ENCODE measurements at places on chromosomes 3 and 15.

GRCh38 chr3:136974670-136975069, 16.9 kb downstream of the IL20RB start:
- DNase-seq: no peak

DNA sequence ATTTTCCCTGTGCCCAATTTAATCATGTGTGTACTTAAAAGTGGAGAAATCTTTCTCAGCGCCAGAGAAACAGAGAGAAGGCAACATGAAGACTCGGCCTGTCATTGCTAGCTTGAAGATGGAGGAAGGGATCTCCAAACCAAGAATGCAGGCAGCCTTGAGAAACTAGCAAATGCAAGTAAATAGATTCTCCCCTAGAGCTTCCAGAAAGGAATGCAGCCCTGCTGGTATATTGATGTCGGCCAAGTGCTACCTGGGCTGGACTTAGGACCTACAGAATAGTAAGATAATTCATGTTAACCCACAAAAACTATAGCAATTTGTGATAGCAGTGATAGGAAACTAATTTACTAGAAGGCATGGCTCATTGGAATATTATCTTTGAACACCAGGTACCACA, 150.9 kb upstream of the ABI3BP start:
- no peak for DNase-seq

DNA sequence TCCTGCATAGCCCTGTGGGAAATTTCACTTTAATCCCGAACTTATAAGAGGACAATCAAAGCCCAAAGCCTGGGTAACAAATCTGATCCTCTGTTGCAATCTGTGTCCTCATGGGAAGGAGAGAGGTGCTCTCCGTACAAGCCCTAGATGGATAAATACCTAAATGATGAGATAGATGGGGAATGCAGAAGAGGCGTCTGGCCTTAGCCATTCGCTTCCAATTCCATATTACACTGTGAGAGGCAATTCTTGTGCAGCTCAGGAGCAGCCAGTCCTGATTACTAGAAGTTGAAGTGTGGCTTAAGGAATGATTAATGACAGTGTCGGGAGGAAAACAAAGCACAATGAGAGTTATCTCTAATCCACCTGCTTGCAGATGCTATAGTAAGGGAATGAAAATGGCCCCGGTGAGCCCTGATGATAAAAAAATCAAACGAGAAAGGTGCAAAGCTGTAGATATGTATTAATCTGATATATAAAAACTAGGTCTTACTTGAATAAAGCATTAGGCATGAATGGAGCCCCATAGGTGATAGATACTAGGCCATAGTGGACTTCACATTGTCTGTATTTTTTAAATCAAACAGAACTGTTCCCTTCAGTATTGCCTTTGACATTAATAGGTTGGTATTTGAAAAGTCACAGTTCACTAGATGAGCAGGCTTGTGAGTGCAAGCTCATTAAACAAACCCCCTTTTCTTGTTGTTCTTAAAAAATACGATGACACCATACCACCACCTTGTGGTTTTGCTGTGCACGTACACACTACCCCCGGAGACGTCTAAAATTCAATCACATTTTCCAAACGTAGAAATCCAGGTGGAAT, 54.2 kb upstream of the TMCO5A start:
- peak; percentile 49 for DNase-seq

DNA sequence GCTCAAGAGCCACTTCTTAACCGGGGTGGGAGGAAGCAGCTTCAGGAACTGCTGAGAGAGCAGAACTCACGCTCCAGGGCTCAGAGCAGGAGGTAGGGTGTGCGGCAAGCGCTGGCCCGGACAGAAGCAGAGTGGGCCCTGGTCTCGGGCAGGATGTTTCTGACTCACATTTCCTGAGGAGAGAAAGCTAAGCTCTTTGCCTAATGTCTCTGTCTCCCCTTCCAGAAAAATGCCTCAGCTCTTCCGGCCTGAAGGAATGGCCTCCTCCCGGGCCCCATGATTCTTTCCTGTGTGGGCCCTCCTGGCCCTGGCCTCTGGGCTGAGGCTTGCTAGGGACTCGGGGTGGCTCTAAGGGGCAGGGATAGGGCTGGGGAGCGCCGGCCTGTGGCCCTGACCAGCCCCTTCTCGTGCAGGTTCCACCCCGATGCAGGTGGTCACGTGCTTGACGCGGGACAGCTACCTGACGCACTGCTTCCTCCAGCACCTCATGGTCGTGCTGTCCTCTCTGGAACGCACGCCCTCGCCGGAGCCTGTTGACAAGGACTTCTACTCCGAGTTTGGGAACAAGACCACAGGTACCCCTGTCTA, 4.1 kb upstream of the STAB1 start:
- DNase-seq: no peak

GRCh38 chr3:65732051-65732935, 306.4 kb downstream of the MAGI1 start:
- peak; percentile 65 for DNase-seq

- no peak for DNase-seq
These were observed 521.2 kb upstream of the GOLIM4 start for GRCh38 chr3:168616915-168617314.

GRCh38 chr3:19002606-19003005, 145.7 kb upstream of the KCNH8 start:
- DNase-seq: no peak

DNA sequence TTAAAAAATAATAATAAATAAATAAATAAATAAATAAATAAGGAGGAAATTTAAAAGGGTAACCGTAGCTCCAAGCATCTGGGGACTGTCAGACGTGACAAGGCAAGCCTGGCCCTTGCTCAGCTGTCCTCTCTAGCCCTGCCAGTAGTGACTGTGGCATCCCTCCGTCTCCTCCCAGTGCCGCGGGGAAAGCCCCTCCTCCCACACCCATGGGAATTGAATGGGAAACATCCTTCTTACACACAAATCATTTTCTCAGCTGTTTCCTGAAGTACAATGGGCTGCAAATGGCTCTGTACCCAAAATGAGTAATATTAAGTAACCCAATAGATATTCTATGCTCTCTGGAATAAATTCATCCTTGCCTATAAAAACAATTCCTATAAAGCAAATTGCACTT, 101.6 kb upstream of the RAD18 start:
- DNase-seq: no peak

DNA sequence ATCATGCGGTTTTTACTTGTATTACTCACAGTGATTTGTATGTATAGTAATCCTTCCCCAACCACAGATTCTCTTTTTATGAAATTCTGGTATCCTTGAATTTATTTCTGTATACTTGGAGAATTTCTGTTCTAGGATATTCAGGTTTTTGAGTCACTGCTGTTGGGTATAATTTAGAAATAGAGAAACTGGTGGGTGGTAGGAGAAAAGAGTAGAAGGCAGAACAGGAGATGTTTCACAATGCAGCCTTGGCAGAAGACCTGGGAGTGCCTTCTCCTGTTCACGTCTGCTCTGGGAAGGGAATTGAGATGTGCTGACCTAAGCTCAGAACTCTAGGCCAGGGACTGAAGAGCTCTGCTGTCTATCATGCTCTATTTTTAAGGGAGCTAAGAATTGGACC, 193.6 kb downstream of the EPHB1 start:
- no peak for DNase-seq

GRCh38 chr15:78110096-78110495, 17.7 kb downstream of the SH2D7 start:
- DNase-seq: no peak

- no peak for DNase-seq
These were observed 269.5 kb upstream of the GBE1 start for GRCh38 chr3:82030916-82031315.

GRCh38 chr3:129834580-129834979, 58.9 kb downstream of the TMCC1 start:
- no peak for DNase-seq

DNA sequence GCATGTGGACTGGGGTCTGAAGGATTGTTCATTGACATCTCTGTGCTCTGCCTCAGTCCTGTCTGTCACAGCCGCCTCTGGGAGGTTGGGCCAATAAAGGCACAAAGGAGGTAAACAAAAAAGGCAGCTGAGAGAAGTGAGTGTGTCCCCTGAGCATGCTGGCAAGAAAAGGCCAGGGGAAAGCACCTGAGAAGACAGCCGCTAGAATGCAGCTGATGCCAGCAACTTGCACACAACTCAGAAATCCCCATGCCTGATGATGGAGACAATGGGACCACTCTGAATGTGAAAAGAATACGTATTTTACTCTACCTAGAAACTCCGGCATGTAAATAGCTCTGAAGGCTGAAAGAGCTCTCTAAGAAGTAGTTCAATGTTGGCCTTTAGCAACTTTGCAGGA, 118.7 kb downstream of the KCNH8 start:
- no peak for DNase-seq

- DNase-seq: no peak
These were observed 102.8 kb downstream of the LIPC start for GRCh38 chr15:58534556-58534955.

DNA sequence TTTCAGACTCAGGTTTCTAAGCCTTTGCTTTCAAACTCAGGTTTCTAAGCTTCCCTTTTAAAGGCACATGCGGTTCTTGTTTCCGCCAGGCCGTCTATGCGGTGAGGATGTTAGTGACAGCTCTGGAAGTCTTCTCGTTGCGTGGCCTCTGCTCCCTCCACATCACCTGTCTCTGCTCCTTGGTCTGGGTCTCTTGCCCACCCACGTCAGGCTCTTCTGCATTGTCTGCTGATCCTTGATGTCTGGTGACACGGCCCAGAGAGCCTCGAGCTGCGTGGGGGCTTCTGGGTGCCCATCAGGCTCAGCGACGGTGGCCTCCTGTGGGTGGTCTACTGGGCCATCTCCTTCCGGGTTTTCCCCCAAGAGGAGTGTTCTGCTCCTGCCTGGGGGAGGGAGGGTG, 30.5 kb downstream of the KLF13 start:
- peak; percentile 44 for DNase-seq

DNA sequence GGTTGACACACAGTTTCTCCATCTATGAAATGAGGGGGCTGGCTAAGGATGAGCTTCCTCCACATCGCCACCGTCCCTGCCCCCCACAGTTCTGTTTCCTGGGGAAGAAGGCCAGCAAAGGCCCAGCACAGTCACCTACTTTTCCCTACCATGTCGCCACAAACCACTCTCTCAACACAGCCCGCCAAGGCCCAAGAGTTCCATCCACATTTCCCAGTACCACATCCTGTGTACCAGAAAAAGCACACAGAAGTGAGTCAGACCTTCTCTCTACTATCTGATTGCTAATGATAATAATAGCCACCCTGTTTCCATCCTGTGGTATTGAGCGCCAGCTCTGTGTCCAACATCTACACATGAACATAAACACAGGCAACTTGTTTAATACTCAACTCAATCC, 30.3 kb upstream of the C15orf39 start:
- DNase-seq: no peak

DNA sequence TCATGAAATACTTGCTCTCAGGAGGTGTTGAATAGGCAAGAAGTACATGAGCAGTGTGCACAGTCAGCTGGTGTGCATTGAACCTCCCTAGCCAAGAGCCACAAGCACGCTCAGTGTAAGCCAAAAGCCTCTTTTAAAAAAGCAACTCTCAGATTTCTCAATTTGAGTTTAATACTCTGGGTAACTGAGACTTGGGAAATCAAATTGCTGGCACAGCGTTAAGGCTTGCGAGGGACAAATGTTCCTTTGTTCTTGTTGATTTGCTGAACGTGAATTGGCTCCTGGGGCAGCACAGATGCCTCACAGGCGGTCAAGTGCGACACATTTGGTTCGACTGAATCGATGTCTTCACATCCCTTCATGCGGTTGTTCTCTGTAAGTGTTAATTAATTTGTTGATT, at the start of gene FAM240A:
Gene FAM240A, plus strand, starts transcription at position 202 of the 400 bp plus-strand sequence. Its CDS starts 159 bp downstream, at position 361.
- DNase-seq: no peak

GRCh38 chr15:45332694-45333093, 45.6 kb downstream of the GATM start:
- DNase-seq: no peak

- no peak for DNase-seq
These were observed 560.0 kb upstream of the CFAP20DC start for GRCh38 chr3:59609657-59610348.

DNA sequence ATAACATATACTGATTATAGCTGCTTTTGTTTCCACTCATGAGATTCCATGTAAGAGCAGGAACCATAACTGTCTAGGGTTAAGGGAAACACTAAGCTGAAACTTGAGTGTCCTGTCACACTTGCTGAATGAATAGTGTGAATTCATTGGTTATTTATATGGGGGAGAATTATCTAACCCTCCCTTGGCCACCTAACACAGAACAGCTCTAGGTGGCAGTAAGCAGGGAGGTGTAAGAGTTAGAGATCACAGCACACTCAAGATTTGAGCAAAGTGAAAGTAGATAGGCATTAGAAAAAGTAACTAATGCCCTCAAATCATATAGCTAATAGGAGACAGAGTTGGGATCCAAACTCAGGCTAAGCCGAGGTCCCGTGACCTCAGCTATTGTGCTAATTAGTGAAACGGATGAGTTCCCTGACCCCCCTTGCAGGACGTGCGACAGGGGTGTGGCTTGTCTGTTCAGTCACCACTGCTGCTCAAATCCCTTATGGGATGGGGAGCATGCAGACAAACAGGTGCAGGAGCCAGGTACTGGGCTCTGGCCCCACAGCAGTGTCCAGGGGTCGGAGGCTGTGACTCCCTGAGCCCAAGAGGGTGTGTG, 27.7 kb upstream of the ANO10 start:
- DNase-seq: no peak

DNA sequence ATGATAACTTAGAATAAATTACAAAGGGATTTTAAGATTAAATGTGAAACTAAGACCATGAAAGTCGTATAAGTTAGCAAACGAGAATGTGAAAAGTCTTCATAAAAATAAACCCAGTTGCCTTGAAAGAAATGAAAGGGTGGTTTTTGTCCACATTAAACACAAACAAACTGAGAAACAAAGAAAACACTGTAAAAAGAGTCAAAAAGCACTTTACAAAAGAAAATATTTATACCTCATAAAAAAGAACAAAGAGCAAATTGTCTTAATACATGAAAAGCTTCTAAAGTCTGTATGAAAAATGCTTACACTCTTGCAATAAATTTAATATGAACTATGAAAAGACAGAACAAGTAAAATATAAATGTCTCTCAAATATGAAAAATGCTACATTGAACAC, 865.9 kb upstream of the CADM2 start:
- DNase-seq: no peak

DNA sequence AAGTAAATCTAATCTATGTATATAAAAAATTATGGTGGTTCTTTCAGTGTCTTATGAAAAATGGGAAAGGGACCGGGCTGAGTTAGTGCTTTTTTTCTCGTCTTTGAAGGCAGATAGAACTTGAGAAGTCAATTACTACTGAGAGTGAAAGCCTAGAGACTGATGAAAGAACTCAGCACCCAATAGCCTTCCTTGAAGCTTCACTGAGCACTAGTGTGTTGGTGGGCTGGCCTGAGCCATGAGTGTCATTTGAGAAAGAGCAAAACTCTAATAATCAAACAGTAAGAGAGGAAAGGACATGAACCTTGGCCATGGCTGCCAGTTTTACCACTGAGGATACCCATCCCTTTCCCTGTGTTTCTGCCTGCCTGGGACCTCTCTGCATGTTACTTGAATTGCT, 428.3 kb upstream of the RASGRP1 start:
- DNase-seq: no peak

GRCh38 chr3:104960579-104960978, 406.1 kb upstream of the ALCAM start:
- no peak for DNase-seq
